ENCODE measurements at places on chromosomes 7 and 10. TPM values are rescaled to one million over a fixed set of nuclear protein-coding genes. Genes with fewer than 3 reads are reported as not detected.

CLDN3 gene
- total RNA-seq, result not detected

LEP gene
- total RNA-seq, result not detected

INA gene
- total RNA-seq, result 141 TPM

TMEM225B gene
- 1.3 TPM for total RNA-seq

DPP6 gene
- 193 TPM for total RNA-seq

LIPK gene
- not detected for total RNA-seq

GLUD1 gene
- total RNA-seq, result 241 TPM

DYNC1I1 gene
- total RNA-seq, result 168 TPM

TCERG1L gene
- 8.9 TPM for total RNA-seq

NCF1 gene
- 4.7 TPM for total RNA-seq

NKX1-2 gene
- total RNA-seq, result 0.43 TPM

OR9A2 gene
- not detected for total RNA-seq

TMEM229A gene
- total RNA-seq, result 8.6 TPM

OR2F2 gene
- total RNA-seq, result not detected

DNA sequence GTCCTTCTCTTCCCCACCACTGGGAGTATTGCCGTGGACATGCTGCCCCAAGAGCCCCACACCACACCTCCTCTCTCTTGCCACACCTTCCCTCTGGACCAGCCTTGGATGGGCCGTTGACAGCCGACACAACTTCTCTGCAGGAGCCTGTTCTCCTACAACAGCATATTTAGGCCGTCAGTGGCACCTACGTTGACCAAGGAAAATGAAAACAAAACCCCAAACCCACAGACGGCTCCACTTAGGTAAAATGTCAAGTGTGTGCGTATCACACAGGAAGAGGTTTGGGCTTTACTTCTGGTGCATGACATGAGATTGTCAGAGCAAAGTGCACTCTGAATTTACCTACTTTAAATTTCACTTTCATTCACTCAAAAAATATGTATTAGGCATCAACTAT, 246.6 kb downstream of the ZMYND11 start:
- DNase-seq, result no peak

DNA sequence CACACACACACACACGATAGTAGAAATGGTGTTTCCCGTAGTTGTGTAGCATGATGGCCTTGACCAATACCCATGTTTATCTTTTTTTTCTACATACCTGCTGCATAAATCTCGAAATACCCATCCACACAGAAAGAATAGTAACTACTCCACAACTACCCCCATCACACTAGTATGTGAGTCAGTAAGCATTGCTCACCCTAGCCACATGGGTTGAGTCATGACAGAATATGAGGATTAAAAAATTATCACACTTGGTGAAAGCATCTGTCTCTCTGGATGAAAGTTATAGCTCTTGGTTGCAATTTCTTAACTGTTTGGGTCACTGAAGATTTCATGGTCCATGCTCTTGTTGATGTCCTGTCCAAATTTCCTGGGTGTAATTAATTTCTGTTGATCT, 103.4 kb upstream of the MDFIC start:
- no peak for DNase-seq

GRCh38 chr7:83414947-83415346, 234.0 kb downstream of the SEMA3E start:
- no peak for DNase-seq

DNA sequence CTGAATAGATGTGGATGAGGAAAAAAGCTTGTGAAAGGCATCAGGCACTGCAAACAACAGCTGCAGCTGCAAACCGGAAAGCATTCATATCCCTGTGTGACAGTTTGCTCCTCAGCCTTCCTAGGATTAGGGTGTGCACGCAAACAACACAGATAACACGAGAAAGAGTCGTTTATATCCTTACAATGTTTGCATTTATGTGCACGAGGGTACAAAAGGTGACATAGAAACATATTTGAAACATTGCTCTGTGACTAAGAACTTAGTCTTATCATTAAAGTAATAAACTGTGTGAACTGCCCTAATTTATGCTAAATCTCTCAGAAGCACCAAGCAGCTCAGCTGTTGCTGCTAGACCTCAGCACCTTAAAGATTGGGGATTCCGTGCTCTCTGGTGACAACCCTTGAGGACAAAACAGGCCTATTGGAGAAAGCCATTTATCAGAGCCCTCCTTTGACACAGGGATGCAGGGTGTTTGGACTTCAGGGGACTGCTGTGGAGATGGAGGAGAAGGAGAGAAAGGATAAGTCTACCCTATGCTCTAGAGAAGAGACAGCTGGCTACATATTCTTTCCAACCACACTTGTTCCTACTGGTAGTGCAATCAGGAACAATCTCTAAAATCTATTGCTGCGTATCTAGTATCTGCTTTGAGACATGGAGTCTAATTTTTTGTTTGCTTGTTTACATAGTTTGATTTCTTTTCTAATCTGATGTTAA, 176.2 kb downstream of the GNAT3 start:
- no peak for DNase-seq

DNA sequence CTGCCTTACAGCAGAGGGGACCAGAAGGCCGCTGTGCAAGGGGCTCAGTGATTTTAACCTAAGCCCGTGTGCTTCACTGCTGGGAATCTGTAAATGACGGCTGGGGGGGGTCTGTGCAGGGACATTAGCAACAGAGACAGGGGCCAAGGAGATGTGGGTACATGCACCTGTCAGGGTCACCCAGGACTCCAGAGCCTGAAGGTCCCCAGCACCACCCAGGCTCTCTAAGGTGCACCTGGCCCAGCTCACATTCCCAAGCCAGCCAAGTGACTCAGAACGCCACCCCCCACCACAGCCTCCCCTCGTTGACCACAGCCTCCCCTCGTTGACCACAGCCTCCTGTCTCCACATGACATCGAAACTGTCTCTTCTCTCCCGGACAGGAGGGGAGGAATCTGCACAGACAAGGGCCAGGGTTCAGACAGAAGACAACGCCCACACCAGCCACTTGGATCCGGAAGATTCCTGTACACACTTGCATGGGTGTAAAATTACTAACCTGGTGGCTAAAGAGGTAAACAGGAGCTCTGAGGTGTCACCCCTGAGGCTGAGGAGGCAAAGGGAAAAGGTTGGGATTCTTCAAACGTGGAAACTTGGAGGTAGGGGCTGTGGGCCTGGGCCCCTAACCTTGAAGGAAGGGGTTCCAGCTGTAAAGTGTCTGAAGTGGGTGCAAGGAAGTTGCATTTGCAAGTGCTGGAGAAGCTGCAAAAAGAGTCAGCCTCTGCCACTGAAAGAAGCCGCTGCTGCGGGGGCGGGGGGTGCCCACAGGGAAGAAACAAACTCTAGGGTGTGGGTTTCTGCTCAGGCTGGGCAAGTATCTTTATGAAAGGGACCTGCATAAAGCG, 27.0 kb downstream of the CALML3 start:
- DNase-seq, result peak; percentile 39

GRCh38 chr10:131678171-131678570, 222.6 kb upstream of the PPP2R2D start:
- DNase-seq, result no peak

GRCh38 chr10:116741391-116742351, 695 bp downstream of the HSPA12A start:
- peak; percentile 45 for DNase-seq

- DNase-seq, result no peak
Measured at GRCh38 chr10:96919785-96920430, 87.8 kb downstream of the LCOR start.

DNA sequence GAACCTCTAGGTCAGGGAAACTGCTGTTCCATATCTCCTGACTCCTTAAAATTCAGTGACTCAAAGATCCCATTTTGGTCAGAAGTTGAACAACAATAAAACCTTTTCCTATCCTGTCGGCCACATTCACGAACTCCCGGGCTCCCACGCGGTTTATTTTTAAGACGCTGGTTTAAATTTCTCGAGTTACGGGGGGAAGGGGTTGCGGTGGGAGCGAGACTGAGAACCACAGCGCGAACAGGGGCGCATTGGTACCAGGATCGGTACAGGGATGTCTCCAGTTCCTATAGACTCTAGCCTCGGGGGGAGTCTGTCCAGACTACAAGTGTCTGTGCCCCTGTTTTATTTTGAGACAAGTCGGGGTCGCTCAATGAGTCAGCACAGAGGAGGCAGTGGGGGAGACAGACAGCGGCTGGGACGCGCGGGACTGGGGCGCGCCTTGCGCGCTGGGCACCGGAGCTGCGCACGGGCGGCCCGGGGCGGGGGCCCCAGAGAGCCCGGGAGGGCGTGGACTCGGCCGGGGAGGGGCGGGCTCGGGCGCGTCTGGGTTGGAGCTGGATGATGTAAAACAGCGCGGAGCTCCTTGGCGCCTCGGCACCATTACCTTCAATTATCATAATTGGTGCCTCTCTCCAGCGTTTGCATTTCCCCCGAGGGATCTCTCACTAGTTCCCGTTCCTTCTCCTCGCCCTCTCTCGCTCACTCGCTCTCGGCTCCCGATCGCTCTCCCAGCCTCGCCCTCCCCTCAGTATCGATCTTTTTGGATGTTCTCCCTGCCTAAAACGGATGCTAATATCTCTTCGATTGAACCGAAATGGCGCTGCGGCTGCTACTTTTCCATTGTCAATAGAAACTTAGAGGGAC, 8.7 kb upstream of the BAMBI start:
- no peak for DNase-seq

- no peak for DNase-seq
Measured at GRCh38 chr10:133110133-133110532, 22.4 kb downstream of the ADGRA1 start.

DNA sequence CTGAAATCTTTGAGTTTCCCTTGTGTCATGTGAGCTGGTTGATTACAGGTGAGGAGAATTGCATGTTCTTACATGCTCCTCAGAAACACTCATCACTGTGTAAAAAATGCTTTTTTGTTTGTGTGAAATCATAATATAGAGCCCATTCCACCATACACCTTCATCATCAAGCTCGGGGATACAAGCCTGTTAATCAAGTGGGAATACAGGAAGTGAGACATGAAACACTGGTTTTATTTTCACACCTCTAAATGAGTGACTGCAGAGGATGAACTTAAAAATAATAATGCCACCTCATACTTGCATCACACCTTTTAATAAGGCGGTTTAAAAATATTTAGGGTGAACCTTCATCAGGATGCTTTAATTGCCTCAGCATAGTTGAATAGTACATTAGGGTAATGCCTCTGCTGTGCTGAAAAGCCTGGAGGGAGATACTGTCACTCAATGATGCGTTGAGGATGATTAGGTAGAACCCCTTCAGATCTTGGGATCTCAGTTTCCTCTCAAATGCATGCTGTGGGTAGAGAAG, 164.6 kb downstream of the AUTS2 start:
- no peak for DNase-seq

GRCh38 chr10:71396084-71396710, 523 bp upstream of the CDH23 start:
- no peak for DNase-seq

DNA sequence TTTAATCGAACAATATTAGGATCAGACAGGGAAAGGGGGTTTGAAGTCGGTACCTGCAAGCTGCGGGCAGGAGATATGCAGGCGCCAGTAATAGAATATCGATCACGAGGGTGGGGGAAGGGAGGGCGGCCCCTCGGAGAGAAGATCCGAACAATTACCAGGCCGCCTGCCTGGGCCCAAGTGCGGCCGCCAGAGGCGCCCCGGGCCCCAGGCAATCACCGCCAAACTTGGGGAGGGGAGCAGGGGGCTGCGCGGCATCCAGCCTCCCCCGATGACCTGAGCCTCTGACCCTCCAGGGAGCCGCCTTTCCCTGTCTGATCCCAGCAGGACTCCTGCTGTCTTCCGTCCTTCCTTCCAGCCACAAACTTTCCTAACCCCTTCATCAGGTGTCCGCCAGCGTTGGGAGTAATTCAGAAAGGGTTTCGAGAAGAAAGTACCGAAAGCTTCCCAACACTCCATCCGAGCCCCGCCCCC, 1.1 kb downstream of the NKX1-2 start:
- DNase-seq, result no peak

GRCh38 chr10:96608805-96609204, 22.0 kb upstream of the TM9SF3 start:
- no peak for DNase-seq

DNA sequence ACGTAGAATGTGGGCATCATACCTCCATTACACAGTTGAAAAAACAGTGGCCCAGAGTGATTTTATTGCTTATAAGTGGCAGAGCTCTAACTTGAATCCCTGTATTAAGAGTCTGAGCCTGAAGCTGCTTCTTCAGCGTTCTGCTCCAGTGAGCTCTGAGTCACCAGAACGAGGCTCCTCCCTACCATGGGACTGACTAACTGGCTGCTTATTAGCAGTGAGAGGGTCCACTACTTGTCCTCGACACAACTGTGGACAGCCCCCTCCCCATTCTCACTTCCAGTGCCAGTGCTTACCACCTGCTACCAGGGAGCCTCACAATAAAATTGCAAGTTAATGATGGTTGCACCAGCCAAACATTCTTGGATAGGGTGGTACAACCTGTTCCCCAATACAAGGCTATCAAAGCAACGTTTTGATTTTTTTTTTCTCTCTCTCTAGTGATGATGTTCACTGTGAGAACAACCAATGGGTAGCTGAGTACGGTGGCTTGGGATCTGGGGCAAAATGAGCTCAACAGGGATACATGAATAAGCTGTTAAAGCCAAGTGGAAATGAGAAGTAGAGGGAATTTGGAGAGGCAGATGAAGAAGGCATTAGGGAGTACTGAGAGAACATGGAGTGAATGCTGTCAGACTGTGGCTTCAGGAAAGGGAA, 2.7 kb upstream of the NRG3 start:
- no peak for DNase-seq

DNA sequence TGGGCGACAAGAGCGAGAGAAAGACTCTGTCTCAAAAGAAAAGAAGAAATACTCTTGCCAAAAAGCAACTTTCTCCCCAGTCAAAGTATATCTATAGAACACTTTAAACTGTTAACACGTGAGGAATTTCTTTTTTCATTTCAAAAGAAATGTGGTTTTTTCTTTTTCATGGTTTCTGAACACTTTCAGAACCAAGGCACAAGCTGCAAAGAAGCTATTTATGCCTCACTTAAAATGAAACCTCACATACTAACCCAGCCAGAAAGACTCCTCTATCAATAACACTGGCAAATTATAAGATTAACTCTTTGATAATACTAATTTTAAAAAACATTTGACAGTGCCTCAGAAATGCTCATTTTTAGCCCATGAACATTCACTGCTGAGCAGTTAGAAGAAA, 20.9 kb downstream of the TBX20 start:
- DNase-seq, result no peak

GRCh38 chr7:154532771-154533170, 470.2 kb downstream of the PAXIP1 start:
- no peak for DNase-seq

DNA sequence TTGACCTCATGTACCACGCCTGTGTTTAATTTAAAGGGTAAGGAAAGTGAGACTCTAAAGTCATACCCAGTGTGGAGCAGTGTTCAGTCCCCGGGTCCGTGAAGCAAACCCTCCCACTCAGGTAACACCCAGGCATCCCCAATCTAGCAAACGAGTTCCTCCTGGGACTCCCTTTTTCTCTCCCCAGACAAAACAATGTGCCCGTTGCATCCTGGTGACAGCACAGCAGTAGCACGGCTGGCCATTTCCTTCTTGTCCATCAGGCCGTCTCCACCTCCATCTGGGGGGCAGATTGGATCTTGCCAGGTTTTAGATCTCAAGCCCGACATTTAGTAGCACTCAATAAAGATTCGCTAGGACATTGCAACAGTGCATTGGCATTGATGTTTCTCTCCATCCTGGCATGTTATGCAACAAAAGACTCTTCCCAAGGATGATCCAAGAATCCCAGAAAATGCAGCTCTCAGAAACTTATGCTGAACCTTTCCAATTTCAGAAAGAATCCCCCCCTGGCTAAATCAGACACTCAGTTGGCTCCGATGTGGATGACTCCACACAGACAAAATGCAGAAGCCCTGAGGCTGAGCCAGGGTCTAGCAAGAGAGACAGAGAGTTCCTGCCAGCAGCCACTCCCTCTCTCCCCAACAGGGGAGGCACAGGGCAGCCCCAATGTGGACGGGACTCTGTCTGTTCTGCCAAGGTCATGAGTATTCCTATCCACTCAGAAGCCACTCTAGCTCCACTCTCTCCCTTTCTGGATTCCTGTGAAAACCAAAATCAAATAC, 274.5 kb upstream of the MGMT start:
- DNase-seq, result no peak
